Prostate gland (tissue), 2 donors: ENCODE measurements at places on chromosomes 16 and 17.
A peak's percentile ranks its signal among the peaks of the same experiment; 100 is the strongest.

DNA sequence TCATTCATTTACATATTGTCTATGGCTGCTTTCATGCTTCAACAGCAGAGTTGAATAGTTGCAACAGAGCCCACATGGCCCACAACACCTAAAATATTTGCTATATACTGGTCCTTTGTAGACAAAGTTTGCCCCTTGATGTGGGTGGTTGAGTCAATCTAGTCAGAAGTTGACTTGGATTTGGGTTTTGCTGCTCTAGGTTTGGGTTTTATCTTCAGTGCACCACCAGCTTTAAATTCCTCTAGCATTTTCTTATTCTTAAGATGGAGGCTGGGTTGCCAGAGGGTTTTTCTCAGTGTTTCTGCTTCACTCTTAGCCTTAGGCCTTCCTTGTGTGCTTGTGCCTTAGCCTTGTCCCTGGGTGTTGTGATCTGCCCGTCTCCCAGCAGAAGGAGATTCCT, 51.0 kb downstream of the CCDC182 start:
- no peak for DNase-seq

GRCh38 chr17:12995106-12995895, 22.5 kb downstream of the ELAC2 start:
- DNase-seq, result no peak

- DNase-seq, result no peak
These were observed 172.0 kb downstream of the CYB561 start for GRCh38 chr17:63274146-63274545.

DNA sequence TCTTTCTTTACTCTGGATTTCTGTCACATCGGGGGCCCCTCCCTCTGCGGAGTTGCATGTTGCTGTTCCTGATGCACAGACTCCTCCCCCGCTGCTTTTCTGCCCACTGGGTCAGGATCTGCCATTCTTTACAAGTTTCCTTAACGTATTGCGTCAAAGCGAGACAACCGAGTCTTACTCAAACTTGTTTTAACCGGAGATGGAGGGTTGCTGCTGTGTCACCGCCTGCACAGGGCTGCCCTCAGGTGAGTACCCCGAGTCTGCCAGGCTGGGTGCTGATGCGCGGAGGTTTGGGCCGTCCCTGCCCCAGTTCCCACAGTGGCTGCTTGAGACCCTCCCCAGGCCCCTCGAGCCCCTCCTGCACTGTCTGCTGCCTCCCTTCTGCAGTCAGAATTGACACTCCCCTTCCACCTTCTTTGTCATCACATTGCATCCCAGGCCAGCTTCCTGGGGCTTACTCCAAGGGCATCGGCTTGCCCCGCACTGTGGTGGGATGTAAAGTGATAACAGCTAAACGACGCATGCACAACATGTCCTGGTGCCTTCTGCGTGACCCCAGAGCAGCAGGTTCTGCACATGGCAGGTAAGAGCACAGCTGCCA, 19.3 kb downstream of the CARHSP1 start:
- DNase-seq, result no peak

GRCh38 chr16:81424771-81425170, 19.8 kb upstream of the CMIP start:
- no peak for DNase-seq

GRCh38 chr16:86735727-86736126, 157.4 kb downstream of the FOXL1 start:
- DNase-seq, result no peak

- no peak for DNase-seq
These were observed 5.7 kb downstream of the CD300H start for GRCh38 chr17:74561586-74561985.

DNA sequence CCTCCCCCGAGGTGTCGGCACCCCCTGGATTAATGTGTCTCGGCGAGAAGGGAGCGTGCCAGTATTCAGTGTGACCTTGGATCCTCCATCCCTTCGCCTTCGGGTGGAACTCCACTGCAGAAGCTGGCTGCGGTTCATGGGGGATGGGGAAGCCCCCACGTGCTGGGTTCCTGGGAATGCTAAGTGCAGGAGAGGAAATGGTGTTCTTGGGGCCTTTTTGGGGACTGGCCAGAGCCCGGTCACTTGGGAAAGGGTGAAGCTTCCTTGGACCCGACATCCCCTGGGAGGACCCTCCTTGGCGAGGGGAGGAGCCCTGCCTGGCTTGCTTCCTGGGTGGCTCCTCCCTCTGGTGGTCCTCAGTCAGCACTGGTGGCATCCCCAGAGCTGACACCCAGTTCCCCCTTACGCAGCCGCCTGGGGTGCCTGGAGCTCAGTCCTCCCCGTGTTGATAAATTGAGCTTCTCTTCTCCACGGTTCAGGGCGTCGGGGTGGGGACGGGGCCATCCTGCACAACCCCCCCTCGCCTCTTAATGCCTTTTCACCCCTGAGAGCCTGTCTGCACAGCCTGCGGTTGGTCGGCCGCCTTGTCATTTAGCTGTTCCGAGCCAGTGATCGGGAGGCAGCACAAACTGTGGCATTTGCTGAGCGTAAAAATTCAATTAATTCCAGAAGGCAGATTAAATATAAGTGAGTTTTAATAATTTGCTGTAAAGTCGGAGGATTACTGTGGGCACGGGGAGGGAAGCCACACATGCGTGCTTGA, 30.7 kb upstream of the GSE1 start:
- DNase-seq, result no peak

GRCh38 chr17:48155889-48156611, 48.5 kb downstream of the SNX11 start:
- DNase-seq, result no peak

DNA sequence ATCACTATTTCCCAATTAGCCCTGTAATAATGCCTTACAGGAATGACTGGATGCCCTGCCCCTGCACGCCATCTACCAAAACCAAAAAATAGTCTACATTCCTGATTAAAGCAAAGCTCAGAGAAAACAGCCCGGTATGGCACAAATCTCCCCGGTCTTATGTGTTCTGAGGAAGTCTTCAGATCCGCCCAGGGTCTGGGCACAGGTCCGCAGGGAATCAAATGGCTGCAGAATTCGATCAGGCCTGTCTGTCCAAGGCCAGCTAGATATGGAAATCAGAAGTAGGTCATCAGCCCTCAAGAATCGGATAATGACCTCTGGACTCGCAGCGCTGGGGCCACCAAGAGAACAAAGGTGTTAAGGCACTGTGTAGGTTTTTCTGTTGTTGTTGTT, 171.0 kb downstream of the ZFHX3 start:
- no peak for DNase-seq

DNA sequence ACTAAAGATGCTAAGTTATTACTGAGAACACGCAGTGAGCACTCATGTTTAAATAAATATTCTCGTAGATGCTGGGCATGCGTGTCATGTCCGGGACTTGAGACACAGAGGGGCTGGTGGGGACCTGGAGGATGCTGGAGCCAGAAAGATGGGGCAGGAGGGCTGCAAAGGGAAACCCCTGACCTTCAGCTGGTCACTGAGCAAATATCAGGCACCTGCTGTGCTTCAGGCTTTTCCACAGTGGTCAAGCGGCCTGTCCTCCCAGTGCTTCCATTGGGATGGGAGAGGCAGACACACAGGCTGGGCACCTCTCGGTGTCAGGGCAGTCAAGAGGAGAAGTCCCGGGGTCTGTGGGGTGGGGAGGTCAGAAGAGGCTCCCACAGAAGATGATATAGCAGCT, 211.4 kb downstream of the GSG1L start:
- no peak for DNase-seq

DNA sequence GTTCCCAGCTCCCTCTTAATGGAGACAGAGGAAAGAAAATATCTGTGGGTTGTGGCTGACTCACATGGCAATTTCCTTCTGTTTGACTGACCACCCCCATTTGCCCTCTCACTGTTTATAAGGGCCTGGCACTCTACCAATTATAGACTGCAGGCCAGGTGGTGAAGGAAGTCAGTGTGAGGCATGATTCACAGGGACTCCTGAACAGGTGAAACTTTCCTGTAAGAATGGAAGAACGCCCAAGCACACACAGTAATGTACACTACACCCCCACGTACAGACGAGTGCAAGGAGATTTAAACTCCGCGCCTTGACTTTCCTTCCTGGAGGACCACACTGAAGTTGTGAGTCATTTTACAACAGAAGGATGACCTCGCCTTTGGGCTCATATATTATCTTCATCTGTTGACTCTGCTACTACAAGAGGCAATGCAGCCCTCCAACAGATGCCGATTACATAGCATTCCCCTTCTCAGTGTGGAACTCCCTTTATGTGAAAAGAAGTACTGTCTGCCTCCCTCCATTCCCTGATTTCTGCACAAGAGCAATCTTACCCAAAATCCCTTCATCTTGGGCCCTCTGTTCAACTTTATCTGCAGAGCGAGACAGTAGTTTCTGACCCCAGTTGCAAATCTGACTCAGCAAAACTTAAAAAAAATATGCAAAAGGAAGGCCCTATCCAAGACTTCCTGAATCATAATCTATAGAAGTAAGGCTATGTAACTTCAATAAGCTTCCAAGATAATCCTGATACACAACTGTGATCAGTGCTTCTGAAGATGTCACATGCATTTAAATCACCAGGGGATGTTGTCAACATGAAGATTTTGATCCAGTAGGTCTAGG, 163.6 kb downstream of the SHISA6 start:
- no peak for DNase-seq

DNA sequence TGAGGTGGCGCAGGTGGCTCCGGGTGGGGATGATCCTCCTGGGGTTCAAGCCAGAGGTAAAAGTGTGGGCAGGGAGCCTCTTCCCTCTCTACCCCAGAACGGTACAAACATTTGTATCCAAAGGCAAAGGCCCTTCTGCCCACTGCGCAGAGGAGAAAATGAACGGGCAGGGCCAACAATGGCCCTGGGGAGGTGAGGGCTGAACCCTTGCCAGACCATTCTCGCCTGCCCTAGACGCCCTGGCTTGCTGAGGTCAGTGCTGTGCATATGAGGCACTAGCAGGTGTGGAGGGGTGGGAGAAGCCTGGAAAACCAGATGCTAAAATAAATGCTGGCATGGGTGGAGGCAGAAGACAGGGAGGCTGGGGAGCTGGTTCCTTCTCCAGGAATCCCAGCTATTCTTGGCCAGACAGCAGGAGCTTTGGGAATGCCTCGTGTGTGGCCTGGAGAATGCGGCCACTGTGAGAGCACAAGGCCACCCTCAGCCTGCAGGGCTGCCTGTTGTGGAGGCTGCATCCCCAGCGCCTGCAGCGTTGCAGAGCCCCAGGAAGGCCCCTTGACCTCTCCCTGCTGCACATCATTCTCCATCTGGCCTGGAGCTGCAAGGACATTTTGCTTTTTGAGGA, 4.5 kb downstream of the C17orf50 start:
- no peak for DNase-seq

GRCh38 chr17:72715906-72716572, 376.4 kb downstream of the SLC39A11 start:
- DNase-seq, result peak; percentile 71

- no peak for DNase-seq
These were observed 568.7 kb upstream of the HSBP1 start for GRCh38 chr16:83238949-83239691.

- DNase-seq, result no peak
These were observed 38.7 kb upstream of the NGFR start for GRCh38 chr17:49456183-49456965.

- no peak for DNase-seq
These were observed 2.0 kb downstream of the PYCR1 start for GRCh38 chr17:81934850-81935708.

DNA sequence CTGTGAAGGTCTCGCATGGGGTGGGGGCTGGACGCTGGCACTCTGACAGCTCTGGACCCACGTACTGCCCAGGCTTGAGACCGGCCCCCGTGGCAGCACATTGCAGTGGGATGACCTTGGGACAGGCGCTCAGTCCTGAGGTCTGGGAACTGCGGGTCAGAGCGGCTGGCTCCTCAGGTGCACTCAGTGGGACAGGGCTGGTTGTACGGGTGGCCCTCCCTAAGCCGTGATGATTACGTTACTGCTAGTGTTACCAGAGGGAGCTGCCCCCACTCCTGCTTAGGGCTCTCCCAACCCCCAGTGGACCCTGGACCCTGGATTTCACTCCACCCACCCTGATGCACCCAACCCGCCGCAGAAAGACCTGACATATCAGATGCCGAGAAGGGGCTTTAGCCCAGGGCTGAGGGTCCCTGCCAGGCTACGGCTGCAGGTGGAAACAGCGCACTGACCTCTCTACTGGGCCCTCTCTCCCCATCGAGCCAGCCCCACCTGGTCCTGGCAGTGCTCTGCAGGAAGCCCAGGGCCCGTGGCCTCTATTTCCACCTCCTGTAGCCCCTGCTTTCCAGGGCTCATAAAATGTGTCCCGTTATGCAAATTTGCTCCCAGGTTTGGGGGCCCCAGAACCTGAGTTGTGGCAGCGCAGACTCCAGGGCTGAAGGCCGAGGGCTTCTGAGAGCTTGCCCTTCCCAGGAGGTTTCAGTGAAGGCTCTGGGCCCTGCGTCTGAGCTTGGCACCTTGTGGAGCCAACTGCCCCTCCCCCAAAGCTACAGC, 77.2 kb downstream of the RTN4RL1 start:
- DNase-seq, result no peak

DNA sequence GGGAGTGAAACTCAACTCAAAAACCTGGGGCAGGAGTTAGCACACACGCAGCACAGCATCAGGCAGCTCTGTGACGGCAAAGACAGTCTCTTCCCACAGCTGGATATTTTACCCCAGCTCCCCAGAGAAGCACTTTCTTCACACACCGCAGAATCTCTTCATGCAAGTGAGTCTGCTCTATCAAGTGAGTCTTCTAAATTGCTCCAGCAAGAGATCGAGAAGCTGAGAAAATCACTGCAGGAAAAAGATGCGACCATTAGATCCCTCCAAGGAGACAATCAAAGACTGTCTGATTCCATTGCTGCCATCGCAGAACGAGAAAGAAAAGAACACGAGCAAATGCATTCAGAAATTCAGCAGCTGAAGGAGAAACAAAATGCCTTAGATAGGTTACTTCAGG, 16.9 kb upstream of the LCMT1 start:
- DNase-seq, result no peak

DNA sequence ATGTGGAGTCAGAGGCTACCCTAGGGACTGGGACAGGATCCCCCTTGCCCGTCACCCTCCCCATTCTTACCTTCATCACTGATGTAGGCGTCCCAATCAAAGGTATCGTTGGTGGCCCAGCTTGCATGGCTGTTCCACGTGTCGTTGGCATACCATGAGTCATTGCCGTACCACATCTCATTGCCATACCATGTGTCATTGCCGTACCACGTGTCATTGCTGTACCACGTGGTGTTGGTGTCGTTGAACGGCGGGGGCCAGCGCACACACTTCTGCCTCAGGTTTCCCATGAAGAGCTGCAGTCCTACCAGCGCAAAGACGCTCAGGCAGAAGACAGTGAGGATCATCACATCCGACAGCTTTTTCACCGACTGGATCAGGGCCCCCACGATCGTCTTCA, 4.8 kb downstream of the SCN4A start:
- no peak for DNase-seq

DNA sequence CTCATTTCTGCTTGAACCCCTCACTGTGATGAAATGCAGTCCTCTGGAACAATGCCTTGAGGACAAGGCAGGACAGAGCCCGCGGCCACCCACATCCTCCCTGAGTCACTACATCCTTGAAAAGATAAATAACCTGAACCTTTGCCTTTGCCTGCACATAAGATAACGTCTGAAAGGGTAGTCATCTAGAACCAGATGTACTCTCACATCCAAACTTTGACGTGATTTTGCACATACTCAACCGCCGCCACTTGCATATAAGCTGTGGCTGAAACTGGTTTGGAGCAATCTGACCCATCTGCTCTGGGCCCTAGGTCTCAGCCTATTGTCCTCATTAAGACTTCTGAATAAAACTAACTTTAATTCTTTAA, 252.1 kb downstream of the PHKB start:
- no peak for DNase-seq
